ENCODE measurements at places on chromosomes 4 and X.

GRCh38 chr4:39169426-39169825 is 12.9 kb upstream of the WDR19 start:
- no peak for DNase-seq

DNA sequence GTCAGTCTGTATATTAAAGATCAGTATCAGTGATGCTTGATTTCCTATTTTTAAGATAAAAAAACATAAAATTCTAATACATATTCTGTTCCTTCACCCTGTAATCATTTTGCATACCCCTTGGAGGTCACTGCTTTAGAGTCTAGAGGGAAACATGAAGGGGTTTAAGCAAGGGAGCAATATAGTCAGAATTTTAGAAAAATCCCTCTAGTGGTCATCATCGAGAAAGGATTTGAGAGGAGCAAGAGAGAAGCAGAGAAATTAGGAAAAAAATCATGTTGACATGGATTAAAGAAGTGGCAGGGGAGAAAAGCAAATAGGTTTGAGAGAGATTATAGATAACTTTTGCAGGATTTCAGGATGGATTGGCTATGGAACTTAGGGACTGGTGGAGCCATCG is 11.1 kb downstream of the APEX2 start:
- DNase-seq, result no peak

- no peak for DNase-seq
These were observed 570.7 kb downstream of the PCDH7 start for GRCh38 chr4:31290836-31291235.

- no peak for DNase-seq
These were observed 43.6 kb downstream of the DRD5 start for GRCh38 chr4:9825049-9825448.

GRCh38 chrX:13254076-13254785 is 65.6 kb downstream of the ATXN3L start:
- DNase-seq, result no peak

GRCh38 chrX:44747317-44747716 is 96.5 kb upstream of the DUSP21 start:
- no peak for DNase-seq

DNA sequence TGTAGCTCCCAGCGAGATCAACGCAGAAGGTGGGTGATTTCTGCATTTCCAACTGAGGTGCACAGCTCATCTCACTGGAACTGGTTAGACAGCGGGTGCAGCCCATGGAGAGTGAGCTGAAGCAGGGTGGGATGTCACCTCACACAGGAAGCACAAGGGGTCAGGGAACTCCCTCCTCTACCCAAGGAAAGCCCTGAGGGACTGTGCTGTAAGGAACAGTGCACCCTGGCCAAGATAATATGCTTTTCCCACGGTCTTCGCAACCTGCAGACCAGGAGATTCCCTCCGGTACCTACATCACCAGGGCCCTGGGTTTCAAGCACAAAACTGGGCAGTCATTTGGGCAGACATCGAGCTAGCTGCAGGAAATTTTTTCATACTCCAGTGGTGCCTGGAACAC is 216.4 kb upstream of the TET2 start:
- no peak for DNase-seq
